ENCODE measurements at places on chromosomes 2 and 18.

GRCh38 chr2:71275939-71276310 is 49.0 kb upstream of the PAIP2B start:
- DNase-seq = no peak

- no peak for DNase-seq
Measured at GRCh38 chr18:36623091-36623490, 205.7 kb downstream of the TPGS2 start.

- no peak for DNase-seq
Measured at GRCh38 chr2:150020221-150020620, 432.6 kb upstream of the MMADHC start.

- no peak for DNase-seq
Measured at GRCh38 chr2:28291811-28292440, 100.7 kb upstream of the FOSL2 start.

- DNase-seq = no peak
Measured at GRCh38 chr2:69221960-69222751, 164.9 kb downstream of the GFPT1 start.

- DNase-seq = peak; percentile 78
Measured at GRCh38 chr2:37654932-37655841, 16.3 kb downstream of the CDC42EP3 start.

- no peak for DNase-seq
Measured at GRCh38 chr18:3305354-3305762, 43.4 kb downstream of the MYL12B start.

- no peak for DNase-seq
Measured at GRCh38 chr2:100612388-100613000, 49.7 kb downstream of the PDCL3 start.
